ENCODE measurements at places on chromosomes 1 and 21.

DNA sequence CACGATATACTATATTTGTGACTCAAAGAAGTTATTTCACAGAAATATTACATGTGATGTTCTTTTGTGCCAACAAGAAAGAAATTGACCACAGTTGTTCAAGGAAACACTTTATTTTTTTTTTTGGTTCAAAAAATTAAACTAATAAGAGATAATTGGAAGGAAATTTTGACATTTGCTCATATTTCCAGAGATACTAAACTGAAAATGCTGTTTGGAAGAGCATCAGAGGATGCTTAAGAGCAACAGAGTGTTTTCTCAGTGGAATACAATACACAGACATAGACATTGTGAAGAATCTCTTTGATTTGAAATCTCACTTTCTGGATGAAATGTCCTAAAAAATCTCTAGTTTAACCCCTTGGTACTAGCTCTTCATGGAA lies 760.4 kb upstream of the CXADR start:
- DNase-seq: no peak

DNA sequence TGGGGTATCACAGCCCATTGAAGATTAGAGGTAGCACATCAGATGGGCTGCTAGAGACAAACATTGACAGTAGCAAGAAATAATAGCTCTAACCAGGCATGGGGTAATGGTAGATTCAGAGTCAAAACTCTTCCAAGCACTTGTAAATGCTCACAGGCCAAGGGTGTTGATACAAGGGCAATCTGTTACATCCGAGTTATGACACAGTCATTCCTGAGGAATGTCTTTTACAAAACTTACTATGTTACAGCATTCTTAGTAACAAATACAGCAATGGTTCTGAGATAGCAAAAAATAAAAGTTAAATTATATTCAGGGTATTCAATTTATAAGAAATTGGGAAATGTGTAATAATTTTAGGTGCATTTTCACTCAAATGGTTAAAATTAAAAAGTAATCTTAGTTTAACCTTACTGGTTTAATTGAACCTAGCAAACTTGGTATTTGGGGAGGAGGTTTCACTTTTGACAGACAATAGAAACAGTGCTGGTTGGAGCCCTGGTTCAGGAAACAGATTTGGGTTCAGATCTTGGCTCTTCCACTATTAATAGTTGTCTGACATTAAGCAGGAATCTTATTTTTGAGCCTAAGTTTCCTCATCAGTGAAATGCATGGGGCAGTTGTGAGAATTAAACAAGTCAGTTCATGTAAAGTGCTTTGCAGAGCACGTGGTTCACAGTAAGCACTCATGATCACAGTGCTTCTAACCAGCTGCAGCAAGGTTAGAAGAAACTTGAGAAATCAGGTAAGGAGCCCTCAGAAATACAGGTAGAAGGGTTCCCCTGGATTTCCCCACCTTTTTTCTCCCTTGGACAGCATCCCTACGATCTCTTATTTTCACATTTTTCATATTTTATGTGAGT lies 4.4 kb downstream of the ST3GAL3 start:
- no peak for DNase-seq

DNA sequence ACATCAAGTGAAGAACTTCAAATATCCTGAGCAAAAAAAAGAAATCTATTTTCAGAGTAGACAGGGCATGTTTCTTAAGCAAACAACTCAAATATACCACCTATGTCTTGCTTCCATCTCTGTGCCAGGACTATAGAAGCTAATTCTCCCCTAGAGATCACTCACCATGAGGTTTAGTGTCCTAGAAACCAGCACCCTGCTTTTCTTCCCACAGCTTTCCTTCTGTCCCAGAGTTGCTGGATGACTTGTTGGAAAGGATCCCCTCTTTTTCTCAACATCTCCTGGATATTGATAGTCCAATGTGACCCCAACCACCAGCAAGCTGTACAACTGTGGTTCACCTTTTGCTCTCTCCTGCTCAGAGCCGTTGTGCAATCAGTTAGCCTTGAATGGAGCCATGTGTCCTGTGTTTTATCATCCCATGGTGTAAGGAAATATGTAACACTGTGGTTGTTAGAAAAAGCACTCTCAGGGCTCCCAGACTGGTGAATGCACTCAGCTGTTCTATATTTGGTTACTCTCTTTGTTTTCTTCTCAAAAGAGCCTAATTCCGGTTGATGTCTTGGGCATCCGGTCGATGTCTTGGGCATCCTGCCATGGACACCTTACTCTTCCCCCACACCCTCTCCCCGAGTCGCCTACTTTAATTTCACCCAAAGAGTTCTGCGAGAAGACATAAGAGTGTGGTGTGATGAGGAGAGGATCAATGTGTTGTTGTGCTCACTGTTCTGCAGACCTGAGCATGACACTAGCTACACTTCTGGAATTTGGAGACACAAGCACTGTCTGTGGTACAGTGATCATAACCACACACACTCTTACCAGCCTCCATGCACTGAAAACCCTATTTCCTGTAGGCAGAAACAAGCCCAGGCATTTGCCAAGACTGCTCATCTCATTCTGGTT lies 1.7 kb downstream of the TNFSF4 start:
- no peak for DNase-seq

- DNase-seq: no peak
Observed at GRCh38 chr21:19123053-19123452, 719.5 kb upstream of the TMPRSS15 start.

DNA sequence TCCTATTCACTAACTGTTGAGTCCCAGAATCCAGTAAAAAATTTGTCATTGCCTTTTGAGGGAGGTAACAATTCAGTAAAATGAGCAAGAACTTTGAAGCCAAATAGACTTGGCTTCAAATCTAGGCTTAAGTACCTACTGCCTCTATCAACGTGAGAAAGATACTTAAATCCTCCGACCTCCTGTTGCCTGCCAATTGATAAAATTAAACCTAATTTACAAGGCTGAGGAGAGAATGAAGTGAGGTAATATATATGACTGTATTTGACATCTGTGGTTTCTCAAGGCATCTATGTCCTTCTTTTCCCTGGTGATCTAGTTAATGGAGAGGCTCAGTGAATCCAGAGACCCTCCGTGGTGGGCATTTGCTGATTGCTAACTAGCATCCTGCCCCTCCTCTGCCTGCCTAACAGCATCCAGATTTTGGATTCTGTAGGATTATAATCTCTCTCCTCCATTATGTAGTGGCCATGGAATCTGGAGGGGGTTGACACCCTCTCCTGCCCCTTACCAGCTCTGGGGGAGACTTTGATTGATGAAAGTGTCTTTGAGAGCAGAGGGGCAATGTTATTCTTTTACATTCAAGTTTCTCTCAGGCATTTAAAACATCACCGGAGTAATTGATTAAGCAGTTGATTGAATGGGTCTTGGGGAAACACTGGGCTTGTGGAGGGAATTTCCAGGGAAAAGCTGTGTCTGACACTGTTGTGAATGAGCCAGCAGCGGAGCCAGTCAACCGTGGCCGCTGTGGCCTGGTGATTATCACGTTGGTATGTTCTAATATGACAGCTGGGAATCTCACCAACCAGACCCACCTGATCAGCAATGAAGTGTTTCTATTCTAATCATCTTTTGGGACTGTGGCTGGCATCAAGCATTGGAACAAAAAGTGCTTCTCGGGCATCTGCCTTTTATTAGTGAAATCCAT lies 140.7 kb upstream of the FAM78B start:
- DNase-seq: no peak

GRCh38 chr1:160707236-160708064 lies 4.2 kb downstream of the CD48 start:
- peak; percentile 45 for DNase-seq

- DNase-seq: no peak
Observed at GRCh38 chr1:110235181-110235833, 25.2 kb downstream of the KCNC4 start.

DNA sequence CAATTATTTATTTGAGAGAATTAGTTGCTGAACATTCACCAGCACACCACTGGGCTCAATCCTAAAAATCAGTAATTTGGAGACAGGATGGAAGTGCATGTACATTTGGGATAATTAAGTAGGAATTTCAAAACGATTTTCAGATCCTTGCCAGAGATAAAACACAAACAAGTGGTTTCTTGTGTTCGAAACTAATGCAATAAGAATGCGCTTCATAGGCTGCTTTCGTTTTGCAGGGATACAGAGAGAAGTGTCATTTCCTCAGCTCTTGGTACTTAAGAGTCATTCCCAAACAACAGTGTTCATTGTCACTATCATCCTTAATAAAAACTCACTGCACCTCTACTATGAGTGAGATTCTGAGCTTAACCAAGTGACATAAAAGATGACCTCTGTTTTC lies 20.6 kb upstream of the USP24 start:
- no peak for DNase-seq

- no peak for DNase-seq
Observed at GRCh38 chr1:5747426-5748285, 244.6 kb downstream of the NPHP4 start.

DNA sequence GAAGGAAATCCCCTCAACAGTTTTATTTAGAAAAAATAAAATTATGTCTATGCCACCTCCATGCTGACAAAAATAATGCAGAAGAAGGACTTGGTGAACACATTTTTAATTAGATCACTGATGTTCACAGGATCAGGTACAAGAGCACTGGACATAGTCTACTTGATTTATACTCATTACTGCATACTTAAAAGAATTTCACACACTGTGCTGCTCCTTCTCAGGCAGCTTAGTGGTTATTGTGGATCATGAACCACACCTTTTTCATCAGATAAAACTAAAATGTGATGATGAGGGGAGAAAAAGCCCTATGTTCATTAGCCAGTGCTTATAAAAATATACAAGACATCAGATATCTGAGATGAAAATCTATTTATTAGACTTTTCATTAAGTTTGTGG lies 103.3 kb upstream of the DPH5 start:
- no peak for DNase-seq

DNA sequence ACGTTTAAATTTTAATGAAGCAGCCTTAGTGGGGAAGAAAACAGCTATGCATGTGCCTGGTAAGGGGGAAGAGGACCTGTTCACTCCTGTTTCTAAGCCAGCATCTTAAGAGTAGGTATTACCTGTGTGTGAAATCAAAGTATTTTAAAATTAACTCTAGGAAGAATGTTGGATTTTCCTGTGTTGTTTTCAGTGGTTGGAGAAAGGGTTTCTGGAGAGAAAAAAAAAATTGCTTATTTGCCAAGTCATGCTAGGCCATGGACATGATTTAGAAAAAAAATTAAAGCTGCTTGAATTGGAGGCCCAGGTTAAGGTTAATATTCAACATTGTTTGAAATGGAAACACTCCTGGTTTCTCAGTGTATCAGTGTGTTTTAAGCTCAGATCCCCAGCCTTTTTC lies 42.9 kb upstream of the DNAJC6 start:
- no peak for DNase-seq

DNA sequence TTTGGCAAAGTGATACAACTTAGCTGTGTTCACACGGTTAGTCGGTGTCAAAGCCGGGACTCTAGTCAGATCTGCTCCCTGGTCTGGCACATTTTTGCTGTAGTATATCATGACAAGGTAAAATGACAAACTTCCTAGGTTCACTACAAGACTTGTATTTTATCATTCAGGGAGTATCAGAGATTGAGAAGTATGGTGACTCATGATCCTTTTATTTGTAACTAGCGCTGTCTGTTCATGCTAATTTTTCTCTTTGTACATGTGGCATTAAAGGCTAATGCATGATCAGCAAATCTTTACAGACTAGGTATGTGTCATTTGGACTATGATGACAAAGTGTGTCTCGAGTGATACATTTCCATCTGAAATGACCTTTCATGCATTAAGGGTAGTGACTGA lies 326.7 kb downstream of the SIPA1L2 start:
- no peak for DNase-seq

DNA sequence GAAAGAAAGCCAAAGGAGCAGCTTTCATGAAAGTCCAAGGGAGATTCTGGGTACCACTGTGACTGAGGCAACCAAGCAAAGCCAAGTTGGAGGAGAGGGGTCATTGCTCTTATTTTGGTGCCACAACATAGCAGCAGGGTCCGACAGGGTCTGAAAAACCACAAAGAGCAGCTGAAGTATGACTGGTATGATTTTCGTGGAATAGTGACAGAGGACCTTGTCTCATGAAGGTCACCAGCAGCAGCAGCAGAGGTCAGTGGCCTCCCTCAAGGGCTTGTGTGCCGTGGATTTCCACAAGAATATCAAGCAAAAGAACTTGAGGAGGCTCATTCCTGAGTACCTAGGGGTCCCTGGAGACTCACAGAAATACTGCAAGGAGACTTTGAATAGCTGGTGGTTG lies 160.9 kb upstream of the SYT6 start:
- DNase-seq: no peak

- no peak for DNase-seq
Observed at GRCh38 chr1:45037456-45037855, 25.4 kb downstream of the UROD start.

DNA sequence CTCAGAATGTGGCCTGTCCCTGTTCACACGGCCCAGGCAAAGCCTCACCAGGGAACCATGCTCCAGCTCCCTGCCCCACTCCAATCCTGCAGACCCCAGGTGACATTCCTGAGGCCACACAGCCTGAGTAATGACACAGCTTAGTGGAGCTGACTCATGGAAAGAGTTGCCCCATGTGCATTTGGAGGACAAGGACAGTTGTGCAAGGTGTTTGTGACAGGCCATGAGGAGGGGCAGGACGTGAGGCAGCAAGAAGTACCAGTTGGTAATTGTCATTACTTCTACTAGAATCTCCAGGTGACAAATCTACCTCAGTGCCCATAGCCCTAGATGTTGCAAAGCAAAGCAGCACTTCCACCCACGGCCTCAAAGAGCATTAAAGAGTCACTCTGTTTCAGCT lies 15.2 kb downstream of the PRR9 start:
- DNase-seq: no peak
